Stimulated activated CD4-positive, alpha-beta T cell treated with anti-CD3 and anti-CD28 coated beads, TNF-alpha, amount 100 ng/mL, for 1 hour (primary cell): ENCODE measurements at places on chromosomes 2 and 18.

GRCh38 chr2:85704038-85704437, 9.9 kb downstream of the GNLY start:
- no peak for DNase-seq

DNA sequence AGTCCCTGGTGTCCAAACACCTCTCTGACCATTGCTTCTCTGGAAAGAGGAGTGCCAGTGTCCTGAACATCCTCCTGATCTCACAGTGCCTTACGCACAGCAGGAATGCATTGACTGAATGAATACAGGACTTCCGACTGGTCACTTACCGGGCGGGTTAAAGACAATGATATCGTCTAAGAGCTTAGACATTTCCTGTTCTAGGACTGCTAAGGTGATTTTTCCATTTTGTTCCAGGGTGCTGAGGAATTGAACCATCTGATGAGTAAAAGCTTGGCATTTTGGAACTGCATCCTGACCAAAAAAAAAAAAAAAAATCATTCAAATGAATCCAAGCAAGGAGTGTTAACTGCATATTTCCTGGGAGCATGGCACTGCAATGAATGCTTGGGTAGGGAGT, 40.0 kb downstream of the SIGLEC15 start:
- no peak for DNase-seq

DNA sequence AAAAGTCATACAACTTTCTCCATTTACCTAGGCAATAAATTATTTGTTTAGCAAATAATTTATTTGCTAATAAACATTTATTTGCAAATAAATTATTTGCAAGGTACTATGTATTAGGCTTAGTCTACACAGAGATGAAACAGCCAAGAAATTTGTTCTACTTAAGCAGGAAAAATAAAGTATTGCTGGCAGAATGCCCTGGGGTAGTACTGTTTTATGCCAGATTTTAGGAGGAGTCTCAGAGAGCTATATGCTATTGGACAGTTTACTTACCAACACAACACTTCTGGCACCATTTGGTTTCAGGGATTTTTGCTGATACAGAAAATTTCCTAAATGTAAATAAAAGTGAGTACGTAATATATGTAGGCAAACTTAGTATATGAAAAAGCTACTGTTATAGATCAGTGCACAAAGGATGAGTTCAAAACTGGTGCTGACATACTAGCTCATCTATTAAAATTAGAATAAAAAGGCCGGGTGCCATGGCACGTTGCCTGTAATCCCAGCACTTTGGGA, 23.2 kb upstream of the CDKL4 start:
- DNase-seq = no peak

DNA sequence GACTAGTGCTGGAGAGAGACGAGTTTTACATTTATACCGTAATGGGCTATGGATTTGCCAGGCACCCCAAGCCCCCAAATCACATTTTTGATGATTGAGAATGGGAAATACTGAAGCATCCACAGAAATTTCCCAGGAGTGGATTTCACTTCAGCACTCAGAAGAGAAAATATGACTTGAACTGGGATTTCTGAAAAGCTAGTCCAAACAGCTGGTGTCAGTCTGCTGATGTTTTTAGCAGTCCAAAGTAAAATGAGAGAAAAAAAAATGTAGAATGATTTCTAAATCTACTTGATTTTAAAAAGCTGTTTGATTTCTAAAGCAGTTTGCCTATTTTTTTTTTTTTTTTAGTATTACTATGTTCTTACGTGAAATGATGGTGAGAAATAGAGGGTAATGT, 105.0 kb downstream of the PLEKHM3 start:
- no peak for DNase-seq

DNA sequence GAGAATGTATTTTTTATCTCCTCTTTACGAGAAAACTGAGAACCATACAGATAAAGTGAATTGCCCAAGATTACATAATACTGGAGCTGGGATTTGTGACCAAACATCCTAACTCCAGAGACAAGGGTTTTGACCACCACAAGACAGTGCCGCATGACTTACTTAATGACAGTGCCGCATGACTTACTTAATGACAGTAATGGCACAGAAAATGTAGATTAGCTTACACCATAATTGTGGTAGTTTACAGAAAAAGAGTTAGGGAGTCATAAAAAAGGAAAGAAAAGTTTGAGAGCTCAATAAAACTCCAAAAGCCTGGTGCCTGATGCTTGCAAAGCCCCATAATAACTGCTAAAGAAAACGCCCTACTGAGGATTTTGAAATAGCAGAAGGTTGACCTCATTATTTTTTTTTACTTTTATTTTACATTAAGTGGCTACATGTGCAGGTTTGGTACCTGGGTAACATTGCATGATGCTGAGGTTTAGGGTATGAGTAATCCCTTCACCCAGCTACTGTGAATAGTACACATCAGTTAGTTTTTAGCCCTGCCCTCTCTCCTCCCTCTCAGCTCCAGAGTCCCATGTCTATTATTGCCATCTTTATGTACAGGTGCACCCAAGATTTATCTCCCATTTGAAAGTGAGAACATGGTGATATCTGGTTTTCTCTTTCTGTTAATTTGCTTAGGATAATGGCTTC, 310.0 kb upstream of the UBE2E3 start:
- DNase-seq = no peak

- DNase-seq = no peak
These were observed 104.4 kb upstream of the ACAA2 start for GRCh38 chr18:49917742-49918141.

DNA sequence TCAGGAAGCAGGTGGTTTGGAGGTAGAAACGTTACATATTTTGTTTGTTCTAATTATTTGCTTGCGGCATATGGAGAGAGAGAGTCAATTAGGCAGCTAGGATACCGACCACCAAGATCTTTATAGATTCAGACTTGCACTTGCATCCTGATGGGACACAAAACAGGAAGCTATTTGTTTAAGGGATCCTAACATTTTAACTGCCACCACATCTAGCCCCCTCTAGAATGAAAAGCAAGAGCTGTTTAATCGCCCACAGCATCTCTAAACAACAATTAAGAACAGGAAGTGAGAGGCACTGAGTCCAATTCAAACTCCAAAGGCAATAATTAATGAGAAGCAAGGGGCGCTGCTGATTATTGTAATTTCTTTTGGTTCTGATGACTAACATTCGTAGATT, 182.0 kb upstream of the LINC00305 start:
- no peak for DNase-seq

GRCh38 chr2:121527009-121527682, 3.5 kb upstream of the RNU4ATAC start:
- no peak for DNase-seq

- no peak for DNase-seq
These were observed 38.3 kb downstream of the GCG start for GRCh38 chr2:162113776-162114168.

- no peak for DNase-seq
These were observed 24.5 kb downstream of the ELAC1 start for GRCh38 chr18:50992351-50992762.

DNA sequence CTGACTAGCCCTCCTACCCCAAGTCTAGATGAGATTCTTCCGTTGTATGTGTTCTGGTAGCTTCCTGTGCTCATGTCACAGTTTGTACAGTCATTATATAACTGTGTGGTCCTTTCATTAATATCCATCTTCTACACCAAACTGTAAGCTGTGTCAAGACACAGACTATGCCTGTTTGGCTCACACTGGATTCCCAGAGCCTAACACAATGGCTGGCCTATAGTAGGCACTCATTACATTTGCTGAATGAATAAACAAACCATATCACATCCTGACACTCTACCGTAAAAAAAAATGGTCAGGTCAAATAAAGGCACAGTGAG, 72.6 kb downstream of the ANKRD44 start:
- no peak for DNase-seq

DNA sequence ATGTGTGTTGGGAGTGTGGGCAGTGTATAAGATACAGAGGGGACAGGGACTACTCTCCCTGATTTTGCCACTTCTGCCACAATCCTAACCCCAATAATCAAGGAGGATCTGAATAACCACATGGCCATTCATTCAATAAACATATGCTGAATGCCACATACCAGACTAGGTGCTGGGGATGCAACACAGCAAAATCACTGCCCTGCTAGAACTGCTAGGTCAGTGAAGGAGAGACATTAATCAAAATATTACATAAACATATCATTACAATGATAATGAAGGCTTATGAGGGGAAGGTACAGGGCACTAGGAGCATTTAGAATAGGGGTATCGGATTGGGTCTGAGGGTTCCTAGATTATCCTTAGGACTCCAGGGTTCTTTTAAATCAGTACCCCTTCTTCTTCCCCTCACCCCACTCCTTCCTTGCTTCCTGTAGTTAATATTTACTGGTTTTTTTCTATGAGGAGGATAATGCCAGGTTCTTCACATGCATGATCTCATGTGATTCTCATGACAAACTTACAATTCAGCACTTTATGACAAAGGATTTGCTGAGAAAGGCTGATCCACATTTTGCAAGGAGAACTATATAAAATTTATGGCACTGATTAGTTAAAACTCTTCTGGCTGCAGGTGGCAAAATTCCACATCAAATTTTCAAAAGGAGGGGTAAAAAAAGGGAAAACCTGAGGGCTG, 56.4 kb upstream of the PCBP1 start:
- no peak for DNase-seq

- DNase-seq = no peak
These were observed 114.4 kb downstream of the TSN start for GRCh38 chr2:121869873-121870272.

DNA sequence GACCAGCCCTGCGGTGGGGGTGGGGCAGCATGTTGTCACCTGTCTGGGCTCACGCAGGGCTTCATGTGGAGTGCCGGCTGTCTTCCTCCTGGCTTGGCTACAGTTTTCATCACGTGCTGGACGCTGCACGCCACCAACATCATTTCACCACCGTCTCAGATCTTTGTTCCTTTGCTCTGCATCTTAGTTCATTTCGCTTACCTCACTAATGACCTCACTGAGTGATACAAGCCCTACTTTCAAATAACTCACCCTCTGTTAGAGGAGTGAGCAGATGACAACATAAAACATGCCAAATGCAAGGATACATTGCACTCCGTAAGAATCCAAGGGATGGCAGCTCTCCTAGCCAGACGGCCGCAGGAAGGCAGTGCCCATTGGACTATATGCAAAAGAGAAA, 527.5 kb downstream of the GALR1 start:
- no peak for DNase-seq

DNA sequence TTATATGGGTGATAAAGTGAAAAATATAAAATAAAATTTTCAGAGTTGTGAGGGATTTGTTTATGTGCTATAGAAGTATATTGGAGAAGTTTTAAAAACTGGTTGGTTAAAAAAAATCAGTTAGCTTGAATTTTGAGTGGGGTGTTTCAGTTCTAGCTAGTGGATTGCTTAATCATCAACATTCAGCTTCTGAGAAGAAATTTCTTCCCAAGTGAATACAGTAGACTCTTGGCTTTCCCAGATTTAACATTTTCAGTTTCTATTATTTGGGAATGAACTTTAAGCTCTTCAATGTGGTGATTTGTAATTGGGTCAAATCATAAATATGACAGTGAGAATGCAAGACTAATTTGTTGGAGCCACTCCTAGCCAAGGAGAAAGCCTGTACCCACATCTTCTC, 120.8 kb downstream of the PLCL1 start:
- no peak for DNase-seq

GRCh38 chr2:183614799-183615435, 490.7 kb downstream of the NUP35 start:
- DNase-seq = no peak

GRCh38 chr18:61085761-61086160, 247.5 kb upstream of the CDH20 start:
- DNase-seq = no peak

GRCh38 chr2:101516823-101517690, 42.1 kb upstream of the RFX8 start:
- DNase-seq = no peak

DNA sequence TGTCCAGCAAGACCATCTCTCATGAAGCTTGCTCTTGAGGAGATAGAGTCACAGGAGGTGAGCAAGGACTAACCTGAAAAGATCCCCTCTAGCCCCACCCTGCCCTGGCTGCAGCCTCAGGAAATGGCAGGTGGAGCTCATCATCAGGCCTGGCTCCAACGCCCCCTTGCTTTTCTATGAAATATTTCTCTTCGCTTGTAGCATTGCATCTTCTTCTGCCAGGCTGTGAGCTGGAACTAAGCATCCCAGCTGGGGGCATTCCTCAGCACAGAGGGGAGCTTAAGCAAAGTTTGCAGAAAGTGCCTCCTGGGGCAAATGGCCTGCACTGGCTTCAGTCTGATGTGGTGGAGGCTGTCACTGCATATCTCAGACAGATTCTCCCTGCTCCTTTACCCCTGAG, 90.1 kb upstream of the LGALSL start:
- no peak for DNase-seq

DNA sequence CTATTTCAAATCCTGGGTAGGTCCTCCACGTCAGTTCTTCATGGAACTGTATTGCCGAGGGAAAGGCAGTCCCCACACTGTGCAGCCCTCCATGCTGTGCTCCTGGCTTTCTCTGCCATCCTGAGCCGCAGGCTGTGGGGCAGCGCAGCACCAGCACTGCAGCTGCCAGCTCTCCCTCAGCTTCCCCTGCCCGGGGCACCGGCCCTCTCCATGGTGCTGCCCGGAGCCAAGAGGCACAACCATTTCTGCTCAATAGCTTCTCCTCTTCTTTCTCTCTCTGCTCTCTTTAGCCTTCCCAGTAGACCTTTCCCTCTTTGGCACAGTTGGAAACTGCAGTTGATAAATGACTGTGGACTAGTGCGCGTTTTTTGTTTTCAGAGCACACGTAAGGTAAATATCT, 12.1 kb downstream of the ANKRD23 start:
- no peak for DNase-seq

DNA sequence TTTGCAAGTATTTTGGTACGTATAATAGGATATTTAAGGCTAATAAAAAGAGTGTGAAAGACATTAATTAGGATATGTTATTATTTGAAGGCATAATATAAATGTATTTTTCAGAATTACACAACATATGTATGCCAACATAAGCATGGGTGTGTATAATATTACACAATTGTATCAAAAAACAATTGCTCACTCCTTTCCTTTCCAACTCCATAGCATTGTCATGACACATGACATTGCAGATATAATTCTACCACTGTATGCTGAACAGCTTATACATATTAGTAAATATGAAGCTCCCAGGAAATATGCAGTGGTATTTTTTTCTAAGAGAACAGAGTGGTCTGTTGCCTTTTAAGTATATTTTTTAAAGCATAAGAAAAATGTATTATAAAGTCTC, 593.1 kb downstream of the TMX3 start:
- DNase-seq = no peak

DNA sequence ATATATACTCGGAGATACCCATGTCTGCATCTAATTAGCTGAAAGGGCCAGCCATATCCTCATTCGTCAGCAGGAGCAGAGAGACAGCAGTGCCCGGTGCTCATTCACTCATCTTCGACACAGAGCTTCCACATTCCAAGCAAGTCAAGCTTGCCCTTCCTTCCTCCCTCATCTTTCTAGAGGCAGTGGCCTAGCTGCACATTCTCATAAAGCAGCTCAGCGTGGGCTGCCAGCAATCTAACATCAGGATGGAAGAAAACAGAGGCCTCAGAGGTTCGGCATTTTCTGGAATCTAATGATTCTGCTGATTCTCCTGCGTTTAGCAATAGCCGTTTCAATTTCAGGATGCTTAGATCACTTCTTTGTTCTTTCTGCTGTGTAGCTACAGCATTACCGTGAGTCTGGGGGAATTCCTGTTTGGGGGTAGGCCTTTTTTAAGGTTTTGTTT, 68.8 kb downstream of the CLHC1 start:
- DNase-seq = no peak
